ENCODE measurements at places on chromosomes 6 and 20. TPM values are rescaled to one million over a fixed set of nuclear protein-coding genes. Genes with fewer than 3 reads are reported as not detected.

The PTPRT gene
- under 0.01 TPM for total RNA-seq

The RNF144B gene
- 7.7 TPM for total RNA-seq

The FLRT3 gene
- total RNA-seq: 0.33 TPM

The THBD gene
- 7.2 TPM for total RNA-seq

The RAET1G gene
- total RNA-seq: not detected

The NKX2-4 gene
- not detected for total RNA-seq

The CDK19 gene
- total RNA-seq: 9.6 TPM

The AVP gene
- total RNA-seq: not detected

The SLC17A9 gene
- 1.9 TPM for total RNA-seq

The NUDT3 gene
- 35.3 TPM for total RNA-seq

The STMN3 gene
- total RNA-seq: 0.76 TPM

The GPR63 gene
- total RNA-seq: under 0.01 TPM

The GMEB2 gene
- 6.0 TPM for total RNA-seq

The BFSP1 gene
- 1.8 TPM for total RNA-seq
